CD8-positive, alpha-beta memory T cell (primary cell): ENCODE measurements at places on chromosomes 11 and 22.

DNA sequence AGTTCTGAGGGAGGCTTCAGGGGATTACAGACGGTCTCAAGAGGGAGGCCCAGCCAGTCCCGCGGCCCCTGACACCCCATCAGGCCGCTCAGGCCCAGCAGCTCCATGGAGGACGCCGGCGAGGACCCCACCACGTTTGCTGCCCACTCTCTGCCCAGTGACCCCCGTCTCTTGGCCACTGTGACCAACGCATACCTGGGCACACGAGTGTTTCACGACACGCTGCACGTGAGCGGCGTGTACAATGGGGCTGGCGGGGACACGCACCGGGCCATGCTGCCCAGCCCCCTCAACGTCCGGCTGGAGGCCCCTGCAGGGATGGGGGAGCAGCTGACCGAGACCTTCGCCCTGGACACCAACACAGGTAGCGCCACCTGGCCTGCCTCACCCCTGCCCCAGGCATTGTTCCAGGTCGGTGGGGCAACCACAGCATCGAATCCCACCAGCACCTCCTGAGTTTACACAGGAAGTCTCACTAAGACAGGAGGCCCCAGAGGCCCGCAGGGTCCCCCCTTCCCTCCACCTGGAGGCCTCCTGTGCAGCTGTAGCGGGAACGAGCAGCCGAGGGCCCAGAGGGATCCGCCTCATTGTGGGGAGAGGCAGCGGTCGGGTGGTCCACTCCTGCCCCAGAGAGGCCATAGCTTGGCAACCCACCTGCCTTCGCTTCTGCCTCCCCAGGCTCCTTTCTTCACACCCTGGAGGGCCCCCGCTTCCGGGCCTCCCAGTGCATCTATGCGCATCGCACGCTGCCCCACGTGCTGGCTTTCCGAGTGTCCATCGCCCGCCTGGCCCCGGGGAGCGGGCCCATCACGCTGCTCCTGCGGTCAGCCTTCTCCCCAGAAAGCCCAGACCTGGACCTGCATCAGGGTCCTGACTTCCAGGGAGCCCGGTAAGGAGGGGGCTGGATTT is 1.0 kb downstream of the PGGHG start:
- no peaks in the 10 kb centered on the region for H3K36me3 ChIP-seq
- H3K27ac ChIP-seq: peak overlapping the region; percentile 61
- DNase-seq: peak; percentile 70
- H3K27me3 ChIP-seq: no peaks in the 10 kb centered on the region
- H3K4me3 ChIP-seq: peak overlapping the region; percentile 45

DNA sequence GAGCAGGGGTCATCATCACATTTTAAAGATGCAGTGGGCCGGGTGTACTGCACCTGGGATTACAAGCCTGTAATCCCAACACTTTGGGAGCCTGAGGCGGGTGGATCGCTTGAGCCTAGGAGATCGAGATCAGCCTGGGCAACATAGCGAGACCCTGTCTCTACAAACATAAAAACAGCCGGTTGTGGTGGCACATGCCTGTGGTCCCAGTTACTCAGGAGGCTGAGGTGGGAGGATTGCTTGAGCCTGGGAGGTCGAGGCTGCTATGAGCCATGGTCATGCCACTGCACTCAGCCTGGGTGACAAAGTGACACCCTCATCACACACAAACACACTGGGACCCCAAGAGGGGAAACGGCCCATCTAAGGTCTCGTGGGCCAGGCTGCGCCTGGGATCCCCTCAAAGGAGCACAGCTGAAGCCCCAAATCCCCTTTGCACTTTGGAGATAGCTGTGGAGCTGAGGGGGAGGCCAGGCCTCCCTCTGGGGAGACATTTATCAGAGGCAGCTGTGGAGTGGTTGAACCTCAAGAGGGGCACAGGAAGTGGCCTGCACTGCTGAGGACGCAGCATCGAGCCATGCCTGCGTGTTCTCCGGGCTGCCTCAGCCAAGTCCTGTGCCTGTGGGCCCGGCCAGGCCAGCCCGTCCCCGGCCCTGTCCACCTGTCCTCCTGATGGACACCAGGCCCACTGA is 27.5 kb downstream of the OSBPL5 start:
- no peaks in the 10 kb centered on the region for H3K27me3 ChIP-seq

- H3K4me3 ChIP-seq: no peak overlapping the region
- H3K36me3 ChIP-seq: no peaks in the 10 kb centered on the region
- no peaks in the 10 kb centered on the region for H3K27me3 ChIP-seq
- no peak overlapping the region for H3K27ac ChIP-seq
- no peaks in the 10 kb centered on the region for H3K4me1 ChIP-seq
These were observed 93.4 kb upstream of the BIRC3 start for GRCh38 chr11:102223859-102224258.

DNA sequence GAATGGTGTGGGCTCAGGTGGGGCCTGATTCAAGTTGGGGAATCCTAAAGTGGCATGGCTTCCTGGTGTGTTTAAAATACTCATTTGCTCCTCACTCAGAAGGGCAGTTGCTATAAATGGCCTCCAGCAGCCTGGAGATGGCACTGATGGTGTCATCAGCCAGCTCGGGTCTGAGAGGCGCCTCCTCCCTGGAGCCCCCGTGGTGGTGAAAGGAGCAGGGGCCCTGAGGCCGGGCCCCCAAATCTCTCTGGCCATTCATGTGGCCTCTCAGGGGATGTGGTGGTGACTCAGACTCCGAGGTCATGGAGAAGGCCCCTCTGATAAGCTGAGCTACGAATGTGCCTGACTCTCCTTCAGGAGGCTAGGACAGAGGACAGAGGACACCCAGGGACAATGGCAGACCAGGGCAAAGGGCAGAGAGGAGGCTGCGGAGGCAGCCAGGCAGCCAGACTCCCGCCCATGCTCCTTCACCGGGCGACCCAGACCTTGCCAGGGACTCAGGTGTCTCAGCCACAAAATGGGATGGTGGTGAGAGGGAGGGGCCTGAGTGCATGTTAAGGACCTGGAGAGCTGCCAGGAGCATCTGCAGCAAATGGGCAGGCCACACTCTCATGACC is 129.2 kb downstream of the CTTN start:
- no peak for DNase-seq
- no peaks in the 10 kb centered on the region for H3K27me3 ChIP-seq
- H3K27ac ChIP-seq: no peak overlapping the region
- H3K4me1 ChIP-seq: no peaks in the 10 kb centered on the region
- H3K4me3 ChIP-seq: no peak overlapping the region
- no peaks in the 10 kb centered on the region for H3K36me3 ChIP-seq

- no peaks in the 10 kb centered on the region for H3K4me1 ChIP-seq
- H3K27ac ChIP-seq: no peak overlapping the region
- no peak for DNase-seq
- no peaks in the 10 kb centered on the region for H3K36me3 ChIP-seq
These were observed 17.3 kb downstream of the RHOD start for GRCh38 chr11:67073908-67074307.

DNA sequence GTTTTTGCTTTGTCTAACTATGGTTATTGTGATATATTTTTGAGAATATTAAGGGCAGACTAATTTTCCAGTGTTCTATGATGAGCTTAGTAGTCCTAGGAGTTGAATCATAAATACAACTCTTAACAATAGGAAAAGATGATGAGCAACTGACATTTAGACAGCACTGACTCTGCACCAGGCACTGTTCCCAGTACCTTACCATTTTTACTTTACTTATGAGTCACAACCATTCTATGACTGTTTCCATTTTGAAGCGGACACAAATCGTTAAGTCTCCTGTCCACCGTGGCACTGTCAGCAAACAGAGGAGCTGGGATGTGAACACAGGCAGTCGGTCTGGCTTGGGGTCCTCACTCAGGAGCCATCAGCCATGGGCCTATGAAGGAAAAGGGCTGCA is 3.4 kb upstream of the SCGB2A2 start:
- no peaks in the 10 kb centered on the region for H3K27me3 ChIP-seq
- H3K4me3 ChIP-seq: no peak overlapping the region

DNA sequence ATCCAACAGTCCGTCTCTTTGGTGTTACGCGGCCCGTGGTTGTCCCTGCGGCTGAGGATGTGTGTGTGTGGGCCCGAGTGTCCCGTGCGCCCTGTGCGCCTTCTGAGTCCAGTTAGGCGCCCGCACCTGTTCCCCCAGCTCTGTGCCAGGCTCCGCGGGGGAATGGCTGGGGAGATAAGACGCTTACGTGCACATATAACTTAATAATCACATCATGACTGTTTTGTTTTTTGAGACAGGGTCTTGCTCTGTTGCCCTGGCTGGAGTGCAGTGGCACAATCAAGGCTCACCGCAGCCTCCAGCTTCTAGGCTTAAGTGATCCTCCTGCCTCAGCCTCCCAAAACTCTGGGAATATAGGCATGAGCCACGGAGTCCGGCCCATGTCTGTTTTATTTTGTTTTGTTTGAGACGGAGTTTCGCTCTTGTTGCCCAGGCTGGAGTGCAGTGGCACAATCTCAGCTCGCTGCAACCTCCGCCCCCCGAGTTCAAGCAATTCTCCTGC is 817 bp downstream of the ARL2 start:
- no peaks in the 10 kb centered on the region for H3K36me3 ChIP-seq
- H3K4me3 ChIP-seq: peak overlapping the region; percentile 99
- DNase-seq: no peak
- no peaks in the 10 kb centered on the region for H3K27me3 ChIP-seq

- H3K4me3 ChIP-seq: no peak overlapping the region
- DNase-seq: no peak
- H3K36me3 ChIP-seq: no peaks in the 10 kb centered on the region
- no peaks in the 10 kb centered on the region for H3K27me3 ChIP-seq
- no peak overlapping the region for H3K27ac ChIP-seq
These were observed 19.1 kb upstream of the FAM181B start for GRCh38 chr11:82752801-82753200.

DNA sequence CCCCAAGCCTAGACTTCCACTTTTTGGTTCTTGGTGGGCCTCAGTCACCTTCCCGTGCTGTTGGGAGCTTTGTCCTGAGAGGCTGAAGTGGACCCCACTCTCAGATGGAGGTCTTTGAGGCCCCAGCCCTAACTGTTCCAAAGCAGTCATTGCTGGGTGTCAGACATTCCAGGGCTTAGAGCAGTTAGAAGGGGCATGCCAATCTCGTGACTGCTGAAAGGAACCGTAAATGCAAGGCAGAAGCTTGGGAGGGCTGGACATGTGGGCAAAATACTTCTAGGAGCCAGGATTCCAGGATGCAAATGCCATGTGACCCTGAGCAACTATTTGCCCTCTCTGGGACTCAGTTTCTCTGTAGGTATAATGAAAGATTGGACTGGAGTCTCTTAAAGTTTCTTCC is 118.8 kb upstream of the CRYBB3 start:
- no peaks in the 10 kb centered on the region for H3K36me3 ChIP-seq
- no peaks in the 10 kb centered on the region for H3K27me3 ChIP-seq
- H3K4me3 ChIP-seq: no peak overlapping the region
- no peak overlapping the region for H3K27ac ChIP-seq
- DNase-seq: no peak

DNA sequence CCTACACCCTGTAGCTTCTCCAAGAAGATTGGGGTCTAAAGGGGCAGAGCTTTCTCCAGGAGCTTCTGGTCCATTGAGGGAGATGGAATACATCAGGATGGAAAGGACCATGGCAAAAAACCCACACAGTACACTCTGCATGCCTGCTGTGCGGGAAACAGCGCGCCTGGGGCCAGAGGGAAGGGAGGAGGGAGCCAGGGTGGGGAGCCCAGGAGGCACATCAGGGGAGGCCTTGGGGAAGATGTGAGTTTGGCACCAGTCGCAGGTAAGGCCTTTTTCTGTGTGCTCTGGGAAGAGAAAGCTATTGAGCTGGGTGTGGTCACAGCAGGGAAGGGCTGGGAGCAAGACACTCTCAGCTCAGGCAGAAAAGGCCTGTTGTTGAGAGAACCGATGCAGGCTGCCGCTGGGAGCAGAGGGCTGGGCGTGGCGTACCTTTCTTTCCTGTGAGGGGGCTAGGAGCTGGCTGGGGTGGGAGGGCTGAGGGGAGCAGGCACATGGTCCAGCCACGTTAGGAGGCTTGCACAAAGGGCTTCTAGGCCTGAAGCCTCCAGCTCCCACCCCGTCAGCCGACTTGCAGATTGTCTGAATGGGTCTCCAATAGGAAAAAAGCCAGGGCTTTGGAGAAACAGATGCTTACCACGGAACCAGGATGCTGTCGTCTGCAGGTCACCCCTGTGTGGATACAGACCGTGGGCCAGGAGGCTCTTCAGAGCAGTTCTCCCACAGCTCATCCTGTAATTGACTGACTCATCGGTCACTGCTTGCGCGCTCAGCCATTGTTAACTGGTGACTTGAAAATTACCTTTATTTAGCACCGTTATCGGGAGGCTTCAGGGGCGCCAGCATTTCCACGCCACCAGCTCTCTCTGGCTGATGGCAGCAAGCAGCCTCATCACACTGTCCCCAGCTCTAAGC is 237.3 kb downstream of the ST3GAL4 start:
- H3K4me3 ChIP-seq: no peak overlapping the region
- no peaks in the 10 kb centered on the region for H3K36me3 ChIP-seq
- H3K27me3 ChIP-seq: no peaks in the 10 kb centered on the region
- no peak overlapping the region for H3K27ac ChIP-seq
- no peak for DNase-seq

DNA sequence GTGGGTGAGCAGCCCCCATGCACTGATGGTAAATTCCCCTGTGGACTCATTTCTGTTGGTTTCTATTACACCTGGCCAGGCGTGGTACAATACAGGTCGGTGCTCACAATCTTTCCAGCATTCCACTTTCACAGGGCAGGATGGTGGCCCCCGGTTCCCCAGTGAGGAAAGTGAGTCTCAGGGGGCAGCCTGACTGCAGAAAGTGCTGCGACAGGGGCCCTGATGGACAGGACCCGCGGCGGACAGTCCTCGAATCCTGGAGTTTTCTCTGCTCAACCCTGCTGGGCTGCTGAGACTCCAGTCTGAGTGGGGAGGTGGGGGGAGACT is 3.1 kb upstream of the PGGHG start:
- H3K4me1 ChIP-seq: peaks cover 46% of the 10 kb centered on the region
- no peak overlapping the region for H3K4me3 ChIP-seq
- H3K27ac ChIP-seq: no peak overlapping the region

DNA sequence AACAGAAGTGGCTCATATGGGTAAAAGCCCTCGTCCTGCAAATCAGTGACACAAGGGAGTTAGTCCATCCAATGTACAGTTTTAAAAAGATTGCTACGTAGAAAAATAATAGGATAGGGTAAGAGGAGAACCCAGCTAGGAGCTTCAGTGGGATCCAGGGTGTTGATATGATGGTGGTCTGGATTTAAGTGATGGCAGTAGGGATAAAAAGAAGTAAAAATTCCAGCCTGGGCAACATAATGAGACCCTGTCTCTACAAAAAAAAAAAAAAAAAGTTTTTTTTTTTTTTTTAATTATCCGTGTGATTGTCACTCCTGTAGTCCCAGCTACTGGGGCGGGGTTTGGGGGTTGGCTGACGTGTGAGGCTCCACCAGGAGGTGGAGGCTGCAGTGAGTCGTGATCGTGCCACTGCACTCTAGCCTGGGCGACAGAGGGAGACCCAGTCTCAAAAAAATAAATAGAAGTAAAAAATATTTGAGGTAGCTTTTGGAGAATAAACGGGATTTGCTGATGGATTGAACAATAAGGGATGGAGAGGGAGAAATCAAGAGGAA is 7.0 kb upstream of the L3MBTL2 start:
- H3K27ac ChIP-seq: no peak overlapping the region
- H3K4me3 ChIP-seq: peak overlapping the region; percentile 93
- H3K36me3 ChIP-seq: no peaks in the 10 kb centered on the region

- DNase-seq: no peak
- H3K4me3 ChIP-seq: no peak overlapping the region
- no peak overlapping the region for H3K27ac ChIP-seq
- H3K36me3 ChIP-seq: no peaks in the 10 kb centered on the region
These were observed 1.4 kb upstream of the MS4A13 start for GRCh38 chr11:60513496-60514460.
